ENCODE measurements at places on chromosomes 5 and 9.

GRCh38 chr5:39189292-39189955 lies 29.9 kb downstream of the FYB1 start:
- DNase-seq = no peak

- DNase-seq = no peak
These were observed 18.1 kb upstream of the RASEF start for GRCh38 chr9:83081010-83081409.

GRCh38 chr9:128163027-128163515 lies 3.0 kb downstream of the BBLN start:
- no peak for DNase-seq

GRCh38 chr9:134930398-134930797 lies 12.7 kb upstream of the FCN1 start:
- no peak for DNase-seq

- DNase-seq = no peak
These were observed 57.7 kb upstream of the CER1 start for GRCh38 chr9:14780251-14780650.

DNA sequence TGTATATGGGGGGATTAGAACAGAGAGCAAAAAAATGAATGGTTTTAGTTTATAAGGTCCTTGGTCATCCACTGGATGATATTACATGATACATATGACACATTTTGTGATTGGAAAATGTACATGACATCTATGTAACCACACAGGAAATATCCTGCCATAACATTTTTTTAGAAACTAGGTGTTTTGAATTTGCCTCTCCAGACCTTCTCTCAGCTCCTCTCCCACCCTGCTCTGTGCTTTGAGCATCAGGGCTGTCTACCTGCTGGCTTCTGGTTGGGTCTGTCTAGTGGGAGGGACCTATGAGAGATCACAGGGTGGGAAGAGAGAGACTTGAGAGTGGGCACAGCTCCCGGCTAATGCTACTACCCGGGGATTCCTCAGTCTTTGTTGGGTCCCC lies 24.4 kb downstream of the AKNA start:
- DNase-seq = no peak

GRCh38 chr9:34475097-34475496 lies 16.5 kb downstream of the DNAI1 start:
- no peak for DNase-seq

- DNase-seq = no peak
These were observed 72.4 kb downstream of the FYB1 start for GRCh38 chr5:39146831-39147540.

DNA sequence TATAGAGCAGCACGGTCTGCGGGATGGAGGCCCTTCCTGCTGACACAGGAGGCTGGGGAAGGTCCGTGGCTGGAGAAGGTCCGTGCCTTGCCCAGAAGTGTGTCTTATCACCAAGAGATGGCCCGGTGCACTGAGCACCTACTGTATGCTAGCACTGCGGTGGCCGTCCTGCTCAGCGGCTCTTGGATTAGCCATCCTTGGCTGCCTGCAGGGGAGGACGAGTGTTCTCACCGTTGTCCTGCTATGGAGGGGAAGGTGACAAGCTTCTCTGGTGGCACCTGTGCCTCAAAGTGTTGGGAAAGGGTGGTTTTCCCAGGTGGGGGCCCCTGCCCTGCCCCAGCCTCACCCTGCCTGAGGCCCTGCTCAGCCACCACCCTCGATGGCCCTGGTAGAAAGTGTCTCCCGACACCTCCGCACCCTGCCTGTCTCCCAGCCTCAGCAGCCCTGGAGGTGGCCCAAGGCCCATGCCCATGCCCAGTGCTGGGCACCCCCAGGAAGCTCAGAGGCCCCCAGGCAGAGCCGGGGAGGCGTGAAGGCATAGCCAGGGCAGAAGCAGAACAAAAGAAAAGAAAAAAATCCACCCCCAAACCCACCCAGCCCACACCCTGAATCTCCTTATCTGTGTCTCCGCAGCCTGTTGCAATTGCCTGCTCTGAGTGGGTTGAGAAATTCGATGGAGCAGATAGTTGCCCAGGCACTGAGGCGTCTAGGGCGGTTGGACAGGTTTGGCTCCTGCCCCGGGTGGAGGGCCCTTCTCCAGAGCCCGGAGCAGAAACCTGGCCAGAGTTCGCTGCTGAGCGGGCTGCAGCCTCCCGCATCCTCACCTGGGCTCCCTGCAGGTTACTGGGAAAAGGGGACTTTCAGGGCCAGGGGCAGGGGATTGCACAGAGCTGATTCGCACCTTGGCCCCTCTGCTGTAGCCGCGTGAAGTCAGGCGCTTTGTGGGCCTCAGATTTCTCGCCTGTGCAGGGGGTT lies 30.5 kb downstream of the RXRA start:
- DNase-seq = no peak

DNA sequence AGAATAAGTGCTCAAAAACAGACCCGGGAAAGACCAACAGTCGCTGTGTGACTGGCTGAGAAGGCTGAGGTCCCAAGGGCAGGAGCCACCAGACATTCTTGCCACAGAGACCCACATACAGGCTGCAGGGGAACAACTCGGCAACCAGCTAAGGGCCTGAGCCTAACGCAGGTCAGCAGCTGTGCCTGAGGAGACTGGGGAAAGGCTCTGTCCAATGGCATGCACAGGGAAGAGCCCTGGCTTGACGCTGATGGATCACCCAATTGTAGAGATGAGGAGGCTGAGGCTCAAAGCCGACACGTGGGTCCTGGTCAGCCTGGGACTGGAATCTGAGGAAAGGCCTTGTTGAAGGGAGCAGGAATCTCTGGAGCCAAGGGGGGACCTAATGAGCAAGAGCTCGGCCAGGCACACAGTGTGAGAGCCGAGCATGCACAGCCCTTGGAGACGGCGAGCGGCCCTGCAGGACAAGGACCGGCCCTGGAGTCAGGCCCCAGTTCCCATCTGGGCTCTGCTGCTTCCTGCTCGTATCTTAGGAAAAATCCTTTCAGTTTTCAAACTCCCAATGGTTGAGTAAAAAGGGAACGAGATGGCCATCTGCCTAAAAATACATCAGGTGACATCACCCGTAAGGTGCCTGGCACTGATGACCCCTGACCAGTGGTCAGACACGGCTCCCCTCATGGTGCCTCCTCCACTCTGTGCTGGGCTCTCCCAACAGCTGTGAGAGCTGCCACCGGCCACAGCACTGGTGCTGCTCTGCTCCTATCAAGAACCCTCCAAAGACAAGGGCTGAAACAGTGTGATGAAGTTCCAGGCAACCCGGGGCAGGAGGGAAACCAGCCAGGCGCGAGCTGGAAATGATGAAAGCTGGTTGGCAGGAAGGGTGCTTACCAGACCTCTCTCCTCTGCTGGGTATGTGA lies 16.4 kb downstream of the LMAN2 start:
- no peak for DNase-seq

DNA sequence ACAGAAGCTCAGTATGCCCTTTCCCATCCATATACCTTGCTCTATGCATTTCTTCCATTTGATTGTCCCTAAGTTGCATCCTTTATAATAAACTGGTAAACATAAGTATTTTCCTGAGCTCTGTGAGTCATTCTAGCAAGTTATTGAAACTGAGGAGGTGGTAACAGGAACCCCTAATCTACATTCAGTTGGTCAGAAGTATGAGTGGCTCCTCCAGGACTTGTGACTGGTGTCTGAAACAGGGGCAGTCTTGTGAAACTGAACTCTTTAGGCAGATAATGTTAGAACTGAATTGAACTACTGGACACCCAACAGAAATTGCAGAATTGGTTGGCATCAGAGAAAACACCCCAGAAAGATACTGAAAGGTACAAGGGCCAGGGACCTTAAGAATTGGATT lies 133.1 kb upstream of the POU5F2 start:
- no peak for DNase-seq

GRCh38 chr5:1792842-1793266 lies 6.8 kb downstream of the MRPL36 start:
- DNase-seq = no peak

DNA sequence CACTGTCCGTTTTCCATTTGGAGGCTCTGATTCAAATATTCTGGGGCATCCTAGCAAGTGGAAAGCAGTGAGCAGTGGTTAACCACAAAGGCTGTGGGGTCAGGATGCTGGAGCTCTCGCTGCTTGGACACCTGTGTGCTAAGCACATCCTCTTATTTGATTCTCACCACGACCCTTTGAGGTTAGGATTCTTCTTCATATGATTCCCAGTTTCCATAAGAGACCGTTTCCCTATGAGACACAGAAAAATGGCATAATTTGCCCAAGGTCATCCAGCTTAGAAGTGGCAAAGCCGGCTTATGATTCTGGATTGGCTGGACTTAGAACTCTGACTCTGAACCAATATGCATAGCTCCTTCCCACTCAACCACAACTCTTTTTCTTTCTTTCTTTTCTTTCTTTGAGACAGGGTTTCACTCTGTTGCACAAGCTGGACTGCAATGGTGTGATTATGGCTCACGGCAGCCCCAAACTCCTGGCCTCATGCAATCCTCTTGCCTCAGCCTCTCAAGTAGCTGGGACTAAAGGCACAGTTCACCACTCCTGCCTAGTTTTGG lies 207.7 kb downstream of the TTLL11 start:
- DNase-seq = no peak

- no peak for DNase-seq
These were observed 5.9 kb upstream of the NREP start for GRCh38 chr5:111762895-111763294.

DNA sequence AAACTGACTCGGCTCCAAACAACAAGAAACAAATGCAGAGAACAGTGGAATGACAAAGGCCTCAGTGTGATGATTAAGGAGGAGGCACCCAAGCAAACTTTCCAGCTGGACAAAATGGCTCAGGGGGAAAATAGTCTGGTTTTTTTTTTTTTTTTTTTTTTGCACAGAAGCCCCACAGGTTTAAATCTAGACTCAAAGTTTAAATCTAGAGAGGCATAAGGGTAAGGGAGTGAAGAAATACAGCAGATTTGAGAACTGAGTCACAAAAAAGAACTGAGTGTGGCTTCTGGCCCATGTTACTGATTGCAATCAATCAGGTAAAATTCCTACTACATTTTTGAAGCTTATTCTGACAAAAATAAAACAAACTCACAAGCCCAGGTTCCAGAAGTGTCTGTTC lies 12.3 kb downstream of the BOD1 start:
- no peak for DNase-seq

DNA sequence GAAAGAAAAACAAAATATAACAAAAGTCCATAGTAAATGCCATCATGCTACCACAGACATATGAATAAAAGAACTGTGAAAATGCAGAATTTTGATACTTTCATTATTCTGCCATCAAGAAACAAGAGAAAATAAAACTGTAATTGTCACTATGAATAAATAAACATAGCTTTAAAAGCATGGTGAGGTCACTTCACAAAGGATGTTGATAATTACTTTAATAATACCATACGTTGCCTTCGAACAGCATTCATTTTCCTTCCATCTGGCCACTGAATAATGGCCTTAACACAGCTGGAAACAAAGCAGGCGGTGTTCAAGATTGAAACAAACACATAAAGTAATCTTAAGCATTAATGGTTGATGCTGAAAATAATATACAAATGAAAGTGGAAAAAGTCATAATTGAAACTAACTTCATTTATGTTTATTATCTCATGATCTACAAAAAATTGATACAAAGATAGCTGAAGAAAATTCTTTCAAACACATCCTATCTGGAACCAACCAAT lies 102.0 kb downstream of the AGTPBP1 start:
- DNase-seq = no peak

DNA sequence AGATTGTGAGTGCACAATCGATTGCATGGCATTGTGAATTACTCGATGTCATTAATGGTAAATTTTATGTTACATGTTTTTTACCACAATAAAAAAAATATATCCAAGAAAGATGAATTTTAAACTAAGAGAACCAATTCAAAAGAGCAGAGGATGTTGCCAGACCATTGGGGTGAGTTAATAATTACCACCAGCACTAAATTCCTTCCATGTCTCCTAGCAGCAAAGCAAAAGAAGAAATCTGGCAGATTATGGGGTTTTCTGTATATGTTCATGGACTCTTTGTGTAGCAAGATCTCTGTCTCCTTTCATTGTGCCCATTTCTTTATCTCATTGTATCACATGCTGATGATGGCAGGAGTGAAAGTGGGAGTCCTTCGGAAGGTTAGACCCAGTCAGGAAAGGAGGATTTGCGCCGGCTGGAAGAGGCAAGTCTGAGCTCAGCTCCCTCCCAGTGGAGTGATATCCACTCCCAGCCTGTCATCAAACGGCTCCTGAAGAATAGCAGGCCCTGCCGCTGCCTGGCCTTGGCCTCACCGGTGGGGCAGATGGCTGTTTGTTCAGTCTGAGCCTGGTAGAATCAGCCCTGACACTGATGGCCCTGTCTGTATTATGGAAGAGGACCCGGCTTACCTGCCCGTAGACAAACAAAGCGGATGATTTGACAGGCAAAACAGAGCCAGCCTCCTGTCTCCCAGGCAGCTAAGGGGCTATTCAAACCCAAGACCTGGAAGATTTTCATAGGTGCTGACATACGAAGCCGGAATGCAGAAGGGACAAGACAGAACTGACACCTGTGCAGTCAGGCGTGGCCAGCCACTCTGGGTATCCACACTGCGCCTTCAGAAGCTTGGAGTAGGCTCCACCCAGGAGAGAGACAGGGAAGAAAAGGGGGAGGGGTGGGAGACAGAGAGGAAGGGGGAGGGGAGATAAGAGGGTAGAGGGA lies 21.9 kb upstream of the FOXE1 start:
- DNase-seq = no peak

- DNase-seq = no peak
These were observed 94.7 kb downstream of the XRCC4 start for GRCh38 chr5:83172011-83172410.

DNA sequence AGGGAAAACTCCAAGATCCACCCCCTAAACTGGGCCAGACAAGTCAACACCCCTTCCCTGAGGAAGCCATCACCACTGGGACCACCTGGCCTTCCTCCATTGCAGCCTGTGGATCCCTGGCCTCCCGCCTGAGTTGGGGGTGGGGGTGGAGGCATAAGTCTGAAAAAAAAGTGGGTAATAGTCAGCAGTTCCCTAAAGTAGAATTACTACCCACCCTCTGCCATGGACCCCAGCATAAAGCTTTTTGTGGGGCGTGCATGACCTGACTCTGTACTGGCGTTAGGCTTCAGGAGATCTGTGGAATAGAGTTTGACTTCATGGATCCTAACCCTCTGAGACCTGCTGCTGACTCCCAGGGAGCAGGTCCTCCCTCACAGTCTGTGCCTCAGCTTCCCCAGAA lies 2.0 kb upstream of the CXXC5 start:
- DNase-seq = no peak

DNA sequence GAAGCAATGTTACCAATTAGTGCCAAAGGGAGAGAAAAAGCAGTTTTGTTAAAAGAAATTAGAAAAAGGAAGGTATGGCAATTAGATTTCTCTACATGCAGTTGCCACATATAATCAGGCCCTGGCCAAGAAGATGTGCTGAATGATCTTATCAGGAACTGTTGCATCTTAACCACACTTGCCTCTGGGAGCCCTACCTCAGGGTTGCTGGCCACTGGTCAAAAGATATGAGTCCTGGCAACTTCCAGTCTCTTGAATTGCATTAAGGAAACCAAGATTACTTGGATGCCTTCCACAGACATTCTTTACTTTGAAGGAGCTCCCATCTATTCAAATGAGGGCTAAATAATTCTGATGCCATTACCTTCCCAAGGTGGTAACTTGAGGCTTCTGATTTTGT lies 60.4 kb downstream of the TNC start:
- DNase-seq = no peak

- no peak for DNase-seq
These were observed 13.4 kb upstream of the SLC25A51 start for GRCh38 chr9:37917313-37917731.

- DNase-seq = no peak
These were observed 120.2 kb upstream of the RASA1 start for GRCh38 chr5:87147441-87147840.
